CD4-positive, alpha-beta T cell treated with Interleukin-17A for 1 hour (primary cell): ENCODE measurements at places on chromosomes 5 and 9.

GRCh38 chr9:126805554-126806262 lies 868 bp downstream of the ZBTB43 start:
- DNase-seq = peak; percentile 86

- no peak for DNase-seq
Measured at GRCh38 chr9:137891588-137892423, 14.2 kb downstream of the CACNA1B start.

- no peak for DNase-seq
Measured at GRCh38 chr9:126709241-126709640, 95.5 kb downstream of the LMX1B start.

DNA sequence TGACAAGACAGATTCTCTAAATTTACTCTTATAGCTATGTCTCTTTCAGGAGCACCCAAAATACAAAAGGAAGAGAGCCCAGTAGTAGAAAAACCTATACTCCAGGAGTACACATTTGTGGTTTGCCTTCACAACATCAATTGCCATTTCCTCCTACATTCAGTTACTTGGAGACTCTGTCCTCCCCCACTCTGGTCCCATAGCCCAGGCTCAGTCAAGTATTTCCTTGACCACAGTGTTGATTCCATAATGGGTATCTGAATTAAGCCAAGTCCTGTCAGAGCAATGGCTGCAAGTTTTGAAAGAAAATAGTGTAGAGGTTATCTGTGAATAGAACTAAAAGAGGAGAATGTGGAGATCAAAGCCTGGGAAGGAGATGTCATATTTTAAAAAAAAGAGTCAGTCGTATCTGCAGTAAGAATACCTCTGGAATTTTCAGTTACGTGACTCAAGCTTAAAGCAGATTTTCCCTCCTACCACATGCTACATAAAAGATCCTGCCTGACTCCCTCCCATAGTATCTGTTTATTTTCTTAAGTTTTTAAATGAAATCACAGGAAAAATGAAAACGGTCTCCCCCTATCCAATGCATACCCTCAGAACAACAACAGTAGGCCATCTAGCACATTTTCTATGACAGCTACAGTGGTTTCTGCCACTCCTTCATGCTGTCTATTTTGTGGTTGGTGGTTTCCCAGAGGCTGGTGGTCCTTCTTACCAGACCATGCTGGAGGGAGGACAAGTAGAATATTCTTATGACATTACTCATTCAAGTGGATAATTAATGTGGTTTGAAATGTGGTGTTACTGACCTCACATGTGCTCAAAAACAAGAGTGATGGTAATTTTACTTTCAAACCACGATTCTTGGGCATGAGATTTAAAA lies 249.7 kb upstream of the TMEM161B start:
- no peak for DNase-seq

DNA sequence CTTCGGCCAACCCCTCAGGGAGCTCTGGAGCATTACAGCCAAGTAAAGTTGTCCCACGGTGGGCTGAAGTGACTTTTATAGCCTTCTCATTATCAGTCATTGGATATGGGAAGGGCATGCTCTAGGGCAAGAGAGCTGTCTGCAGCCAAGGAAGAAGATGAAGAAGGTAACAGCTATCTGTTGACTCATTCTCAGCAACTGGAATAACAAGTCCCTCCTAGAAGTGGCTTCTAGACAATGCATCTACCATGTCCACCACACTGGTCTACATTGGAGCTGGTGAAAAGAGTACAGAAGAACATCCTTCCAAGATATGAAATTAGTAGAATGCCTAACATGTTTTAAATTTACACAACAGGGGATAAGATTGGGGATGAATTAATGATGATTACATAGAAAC lies 524.2 kb downstream of the ACTL7B start:
- no peak for DNase-seq

DNA sequence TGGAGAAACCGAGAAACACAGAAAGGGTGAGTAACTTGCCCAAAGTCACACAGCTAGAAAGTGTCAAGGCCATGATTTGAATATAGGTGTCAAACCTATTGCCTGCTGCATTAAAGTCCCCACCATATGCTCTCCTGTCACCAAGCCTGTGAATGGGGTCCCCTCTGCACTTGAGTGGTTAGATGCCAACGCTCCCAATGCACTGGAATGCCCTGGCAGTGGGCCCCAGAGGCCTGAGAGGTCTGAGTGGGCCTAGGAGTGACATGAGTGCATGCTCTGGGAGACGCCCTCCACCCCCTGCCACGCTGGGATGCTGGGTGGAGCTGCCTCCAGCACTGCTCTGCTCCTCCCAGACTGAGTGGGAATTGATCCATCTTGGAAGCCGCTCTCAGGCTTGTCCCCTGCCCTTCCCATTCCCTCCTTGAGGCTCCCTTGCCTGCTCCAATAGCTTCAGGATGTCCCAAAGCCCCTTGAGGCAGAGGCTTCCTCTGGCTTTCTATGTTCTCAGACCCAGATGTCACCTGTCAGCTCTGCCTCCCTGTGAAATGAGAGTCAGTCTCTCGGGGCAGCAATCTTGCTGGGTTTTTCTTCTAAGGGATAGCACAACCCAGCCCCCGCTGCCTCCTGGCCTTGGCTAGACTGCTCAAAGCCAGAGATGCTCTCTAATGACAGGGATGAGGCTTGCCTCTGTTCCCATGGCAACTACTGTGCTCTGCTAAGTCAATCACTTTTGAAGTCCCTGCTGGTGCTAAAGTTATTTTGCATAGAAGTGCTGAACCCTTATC lies 6.6 kb upstream of the ARSI start:
- no peak for DNase-seq

DNA sequence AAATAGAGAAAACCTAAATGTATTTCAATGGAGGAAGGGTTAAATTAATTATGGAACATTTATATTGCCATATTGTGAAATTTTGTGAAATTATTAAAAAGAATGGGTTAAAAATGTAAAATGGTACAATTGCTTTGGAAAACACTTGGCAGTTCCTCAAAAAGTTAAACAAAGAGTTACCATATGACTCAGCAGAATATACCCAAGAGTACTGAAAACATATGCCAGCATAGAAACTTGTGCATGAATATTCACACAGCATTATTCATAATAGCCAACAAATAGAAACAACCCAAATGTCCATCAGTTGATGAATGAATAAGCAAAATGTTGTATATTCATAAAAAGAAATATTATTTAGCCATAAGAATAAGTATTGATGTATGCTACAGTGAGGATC lies 181.0 kb upstream of the MAST4 start:
- no peak for DNase-seq

DNA sequence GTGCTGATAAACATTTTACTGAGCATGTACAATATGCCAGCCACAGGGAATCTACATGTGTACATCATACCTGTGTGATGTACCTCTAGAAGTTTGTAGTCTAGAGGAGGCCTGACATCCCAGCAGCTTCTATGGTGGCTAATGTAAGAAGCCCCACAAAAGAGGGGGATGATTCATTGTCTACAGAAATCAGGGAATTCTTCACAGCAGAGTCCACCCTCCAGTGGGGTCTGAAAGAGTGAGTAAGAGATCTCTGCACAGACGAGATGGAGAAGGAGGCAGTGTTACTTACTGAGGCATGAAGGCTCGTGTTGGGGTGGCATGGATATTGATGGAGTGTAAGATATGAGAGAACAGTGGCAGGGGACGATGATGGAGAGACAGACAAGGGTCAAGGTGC lies 103.0 kb downstream of the NTRK2 start:
- DNase-seq = no peak

- no peak for DNase-seq
Measured at GRCh38 chr5:13860146-13860545, 84.3 kb downstream of the DNAH5 start.

DNA sequence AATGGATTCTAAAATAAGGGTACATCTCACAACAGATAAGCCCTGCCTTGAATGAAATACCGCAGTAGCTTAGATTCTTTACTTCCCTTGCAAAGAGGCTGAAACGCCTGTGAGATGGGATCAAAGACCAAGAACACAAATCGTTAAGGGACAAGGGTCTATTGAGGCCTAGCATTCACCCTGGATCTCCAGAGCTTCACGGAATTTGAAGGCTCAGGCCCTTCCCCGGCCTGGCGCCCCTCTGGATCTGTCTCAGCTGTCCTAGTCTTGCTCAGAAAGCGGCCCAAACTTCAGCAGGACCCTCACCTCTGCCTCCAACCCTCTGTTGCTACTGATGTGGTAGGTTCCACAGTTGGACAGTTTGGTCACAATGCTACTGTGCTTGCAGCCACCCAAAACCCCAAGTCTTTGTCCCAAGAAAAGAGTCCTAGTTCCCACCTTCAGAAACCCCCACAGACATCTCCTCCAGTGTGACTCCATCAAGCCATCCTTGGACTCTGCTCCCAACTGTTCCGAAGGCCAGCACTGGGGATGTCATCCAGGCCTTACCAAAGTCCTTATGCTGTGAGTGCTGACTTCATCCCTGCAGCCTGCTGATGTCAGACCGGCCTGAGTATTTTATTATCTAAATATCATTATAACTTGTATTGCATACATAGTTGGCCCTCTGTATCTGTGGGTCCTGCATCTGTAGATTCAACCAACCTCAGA lies 9.4 kb downstream of the CORO2A start:
- no peak for DNase-seq
